Activated CD4-positive, alpha-beta memory T cell treated with anti-CD3 and anti-CD28 coated beads for 36 hours (primary cell): ENCODE measurements at places on chromosomes 11 and 22.

DNA sequence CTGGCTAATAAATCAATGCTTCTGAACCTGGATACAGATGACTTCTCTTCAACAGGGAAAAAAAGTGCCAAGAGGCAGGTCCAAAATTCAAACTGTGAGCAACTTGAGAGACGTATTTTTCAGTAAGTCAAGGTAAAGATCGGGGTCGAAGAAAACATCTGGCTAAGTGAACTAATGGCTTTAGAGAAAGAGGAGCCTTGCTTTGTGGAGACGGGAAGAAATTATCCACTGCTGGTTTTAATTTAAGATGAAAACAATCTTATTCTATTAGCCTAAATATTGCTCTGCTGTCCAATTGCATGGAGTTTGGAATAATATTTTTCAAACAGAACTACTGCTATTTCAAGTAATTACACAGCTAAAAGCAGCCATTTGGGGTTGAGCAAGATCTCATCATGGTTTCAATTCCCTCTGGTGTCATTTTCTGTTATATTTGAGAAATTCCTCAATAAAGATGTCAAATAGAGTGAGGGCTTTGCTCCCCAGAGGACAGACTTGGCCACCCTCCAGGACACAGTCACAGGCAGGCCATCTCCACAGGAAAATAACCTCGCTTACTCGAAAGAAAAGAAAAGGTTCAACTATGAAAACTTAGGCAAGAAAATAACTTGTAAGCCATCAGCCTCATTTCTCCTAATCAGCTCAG is 29.8 kb downstream of the SCUBE1 start:
- DNase-seq = no peak

GRCh38 chr11:79486242-79486984 is 45.6 kb upstream of the TENM4 start:
- DNase-seq = no peak

GRCh38 chr11:31809857-31810778 is 1.0 kb downstream of the PAX6 start:
- DNase-seq = no peak

DNA sequence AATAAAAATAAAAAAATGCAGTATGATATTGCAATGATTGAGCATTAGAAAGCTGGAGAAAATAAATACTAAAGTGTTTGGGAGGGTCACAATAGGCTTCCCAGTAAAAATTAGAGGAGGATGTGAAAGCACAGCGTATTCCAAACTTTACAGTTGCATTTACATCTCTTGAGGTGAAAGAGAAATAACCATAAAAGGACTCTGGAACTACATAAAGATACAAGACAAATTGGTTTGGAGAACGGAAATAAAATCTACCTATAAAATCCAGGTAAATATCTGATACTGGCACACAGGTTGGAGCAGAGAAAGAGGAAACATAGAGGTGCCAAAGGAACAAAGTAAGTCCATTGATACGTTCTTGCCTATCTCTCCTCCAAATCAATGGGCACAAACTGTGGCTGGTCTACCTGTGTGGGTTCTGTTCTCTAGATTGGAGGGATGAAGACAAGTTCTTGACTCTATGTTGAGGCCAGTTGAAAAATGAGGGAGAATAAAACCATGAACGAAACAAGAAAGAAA is at the start of gene MS4A12:
TSS of gene MS4A12 (plus strand) at position 291 of the 522 bp plus-strand sequence. CDS start 4,541 bp downstream, outside the sequence.
- no peak for DNase-seq

GRCh38 chr11:64339754-64340408 is at the start of gene CCDC88B:
Gene CCDC88B, plus strand, starts transcription at chr11:64340204. Its CDS starts 63 bp downstream, at chr11:64340267.
- DNase-seq = peak; percentile 92

DNA sequence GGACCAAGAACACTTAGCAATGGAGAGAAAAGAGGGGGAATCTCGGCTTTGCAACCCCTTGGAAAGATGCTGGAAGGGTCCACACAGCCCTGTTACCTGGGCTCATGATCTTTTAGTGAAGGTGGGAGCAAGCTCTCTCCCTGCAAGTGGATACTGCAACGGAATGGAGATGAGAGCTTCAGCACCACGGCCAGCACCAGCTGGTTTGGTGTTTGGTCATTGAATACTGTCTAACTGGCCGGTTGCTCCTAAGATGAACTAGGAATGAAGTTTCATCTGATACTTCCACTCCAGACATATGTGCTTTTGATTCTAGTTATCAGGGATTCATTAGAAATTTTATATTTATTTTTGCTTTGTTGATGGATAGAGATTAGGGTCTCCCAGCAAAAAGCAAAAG is 16.3 kb downstream of the HTR3A start:
- DNase-seq = peak; percentile 23

GRCh38 chr22:37498289-37498909 is 12.2 kb upstream of the MFNG start:
- DNase-seq = peak; percentile 80

- no peak for DNase-seq
Observed at GRCh38 chr11:100849009-100849900, 162.2 kb downstream of the ARHGAP42 start.

- peak; percentile 68 for DNase-seq
Observed at GRCh38 chr11:74388678-74389327, 9.4 kb downstream of the PGM2L1 start.

DNA sequence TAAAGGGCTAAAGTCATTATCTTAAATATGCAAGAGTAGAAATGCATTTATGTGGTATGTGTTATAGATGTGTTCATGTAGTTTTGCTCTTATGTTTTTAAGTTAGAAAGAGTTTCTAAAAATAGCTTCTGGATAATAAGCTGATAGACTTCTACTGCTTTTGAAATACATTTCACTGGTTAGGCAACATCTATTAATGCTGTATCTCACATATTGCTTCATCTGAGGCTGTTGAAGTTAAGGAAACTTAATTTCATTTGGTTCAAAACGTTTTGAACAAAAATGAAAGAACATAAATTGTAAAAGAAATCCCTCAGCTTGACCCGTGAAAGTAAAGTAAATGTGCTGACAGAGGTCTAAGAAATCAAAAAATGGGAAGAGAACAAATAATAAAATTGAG is 164.0 kb upstream of the CTSC start:
- no peak for DNase-seq

GRCh38 chr11:76067099-76067498 is 139.2 kb downstream of the WNT11 start:
- DNase-seq = no peak

- no peak for DNase-seq
Observed at GRCh38 chr11:68343761-68344256, 31.4 kb downstream of the LRP5 start.

- DNase-seq = no peak
Observed at GRCh38 chr11:105265845-105266244, 126.3 kb upstream of the CARD18 start.

DNA sequence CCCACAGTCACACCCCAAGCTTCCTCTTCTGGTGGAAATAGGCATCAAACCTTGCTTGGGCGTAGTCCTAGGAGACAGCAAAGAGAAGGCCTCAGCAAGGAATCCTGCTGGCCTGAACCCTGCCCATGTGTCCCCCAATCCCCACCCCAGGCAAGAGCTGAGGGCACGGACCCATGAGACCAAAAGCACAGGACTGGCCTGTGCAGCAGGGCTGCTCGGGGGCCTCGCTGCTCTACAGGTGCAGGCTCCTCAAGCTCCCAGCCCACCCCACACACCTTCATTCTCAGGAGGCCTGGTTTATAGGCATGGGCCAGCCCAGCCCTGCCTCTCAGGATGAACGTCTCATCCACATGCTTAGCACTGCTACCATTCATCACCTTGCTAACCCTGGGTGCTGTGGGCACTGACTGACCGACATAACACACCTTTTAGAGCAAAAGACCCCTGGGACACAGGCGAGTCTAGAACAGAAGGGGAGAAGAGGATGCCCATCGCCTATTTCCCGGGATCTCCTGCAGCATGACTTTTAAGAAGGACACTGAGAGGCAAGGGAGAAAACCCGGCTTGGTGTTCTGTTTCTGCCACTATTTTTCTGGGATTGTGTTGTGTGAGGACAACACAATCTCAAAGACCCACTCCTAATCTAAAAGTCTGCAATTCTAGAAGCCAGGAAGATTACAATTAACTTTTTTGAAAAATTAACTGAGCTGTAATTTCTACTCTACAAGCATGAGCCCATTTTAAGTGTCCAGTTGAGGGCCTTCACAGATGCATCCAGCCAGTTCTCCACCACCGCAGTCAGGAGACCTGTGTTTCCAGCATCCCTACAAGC is 15.4 kb downstream of the TCIRG1 start:
- no peak for DNase-seq

DNA sequence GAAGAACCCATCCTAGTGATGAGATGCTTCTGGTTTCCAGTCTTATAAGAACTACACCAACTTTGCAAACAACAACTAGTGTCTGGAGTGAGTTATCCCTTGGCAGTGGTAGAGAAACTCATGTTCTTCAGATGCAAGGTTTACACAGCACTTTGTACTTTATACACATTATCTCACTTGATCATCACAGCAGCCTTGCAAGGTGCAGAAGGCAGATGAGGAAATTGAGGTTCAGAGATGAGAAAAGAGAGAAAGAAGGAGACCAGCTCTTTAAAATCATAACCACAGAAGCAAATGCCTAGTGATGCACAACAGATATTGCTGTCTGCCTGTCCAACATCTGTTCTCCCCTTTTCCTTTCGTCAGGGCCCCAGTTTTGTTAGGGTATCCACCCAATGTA is 16.7 kb upstream of the CD44 start:
- no peak for DNase-seq

GRCh38 chr11:5276697-5277096 is 7.0 kb upstream of the HBE1 start:
- no peak for DNase-seq

- no peak for DNase-seq
Observed at GRCh38 chr22:41561788-41562187, 978 bp downstream of the CSDC2 start.

- DNase-seq = peak; percentile 88
Observed at GRCh38 chr11:69122630-69123431, 32.9 kb upstream of the SMIM38 start.

DNA sequence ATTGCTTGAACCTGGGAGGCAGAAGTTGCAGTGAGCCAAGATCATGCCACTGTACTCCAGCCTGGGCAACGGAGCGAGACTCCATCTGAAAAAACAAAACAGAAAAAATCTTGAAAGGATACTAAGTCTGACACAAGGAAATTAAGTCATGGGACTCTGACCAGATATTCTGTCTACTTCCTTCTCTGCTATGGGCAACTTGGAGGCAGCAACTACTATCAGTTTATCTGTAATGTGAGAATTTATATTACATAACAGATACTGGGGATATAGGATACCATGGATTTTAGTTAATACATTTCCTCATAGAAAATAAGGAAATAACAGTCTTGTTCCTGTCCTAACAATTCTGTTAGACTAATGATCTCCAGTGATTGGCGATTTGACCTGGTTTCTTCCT is 1.6 kb upstream of the SGSM3 start:
- DNase-seq = no peak

DNA sequence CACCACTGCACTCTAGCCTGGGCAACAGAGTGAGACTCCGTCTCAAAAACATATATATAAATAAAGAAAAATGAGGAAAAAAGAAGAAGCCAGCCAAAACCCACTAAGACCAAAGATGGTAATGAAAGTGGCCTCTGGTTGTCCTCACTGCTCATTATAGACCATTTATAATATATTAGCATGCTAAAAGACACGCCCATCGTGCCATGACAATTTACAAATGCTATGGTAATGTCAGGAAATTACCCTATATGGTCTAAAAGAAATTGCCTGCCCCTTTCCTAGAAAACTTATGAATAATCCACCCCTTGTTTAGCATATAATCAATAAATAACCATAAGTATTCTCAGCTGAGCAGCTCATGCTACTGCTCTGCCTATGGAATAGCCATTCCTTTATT is 16.1 kb upstream of the TMEM86A start:
- no peak for DNase-seq

DNA sequence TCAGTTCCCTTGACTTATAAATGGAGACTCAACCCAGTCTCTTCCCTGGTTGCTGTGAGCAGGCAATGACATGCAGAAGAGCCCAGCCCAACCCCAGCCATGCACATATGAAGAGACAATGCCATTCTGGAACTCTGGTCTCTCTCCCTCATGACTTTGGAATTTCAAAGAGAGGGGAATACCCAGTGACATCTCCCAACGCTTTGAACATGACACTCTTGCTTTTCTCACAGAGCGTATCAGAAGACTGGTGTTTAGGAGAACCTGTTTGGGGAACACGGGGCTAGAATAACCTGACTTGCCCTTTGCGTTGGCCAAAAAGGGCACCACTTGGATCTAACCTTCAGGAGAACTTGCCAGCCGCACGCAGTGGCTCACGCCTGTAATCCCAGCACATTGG is 12.9 kb downstream of the RANGAP1 start:
- DNase-seq = no peak
